ENCODE measurements at places on chromosomes 1 and 21.

DNA sequence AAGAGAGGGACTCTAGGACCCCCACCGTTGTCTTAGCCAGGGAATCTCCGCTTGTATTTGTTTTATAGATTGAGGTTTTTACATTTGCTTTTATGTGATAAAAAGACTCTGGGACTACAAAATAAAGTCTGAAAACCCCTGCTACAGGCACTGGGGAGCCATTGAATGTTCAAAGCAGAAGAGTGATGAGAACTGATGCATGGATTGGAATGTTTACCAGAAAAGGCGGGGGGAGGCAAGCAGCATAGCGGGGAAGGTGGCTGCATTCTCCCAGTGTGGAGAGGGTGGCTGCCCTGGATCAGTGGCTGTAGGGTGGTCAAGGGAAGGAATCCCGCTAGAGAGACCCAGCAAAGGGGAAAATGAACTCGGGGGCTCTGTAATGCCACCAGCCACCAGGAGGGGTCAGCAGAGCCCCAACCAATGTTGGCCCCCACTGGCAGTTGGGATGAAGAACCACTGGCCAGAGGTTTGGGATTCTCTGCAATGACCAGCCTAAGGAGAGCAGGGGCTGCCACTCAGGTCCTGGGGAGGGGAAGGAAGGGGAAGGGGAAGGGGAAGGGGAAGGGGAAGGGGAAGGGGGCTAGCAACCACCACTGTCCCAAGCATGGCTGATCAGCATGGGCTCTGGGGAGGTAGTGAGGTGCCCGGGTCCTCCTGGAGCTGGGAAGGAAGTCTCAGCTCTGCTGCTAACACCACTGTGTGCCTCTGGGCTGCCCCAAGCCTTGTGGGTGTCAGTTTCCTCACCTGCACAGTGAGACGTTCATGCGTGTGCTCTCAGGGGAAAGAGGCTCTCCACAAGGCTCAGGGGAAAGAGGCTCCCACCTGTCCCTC is 19.2 kb upstream of the PEF1 start:
- DNase-seq, result peak; percentile 71

GRCh38 chr1:12157366-12158231 is 9.2 kb upstream of the TNFRSF1B start:
- peak; percentile 65 for DNase-seq

- no peak for DNase-seq
Observed at GRCh38 chr1:54377040-54377691, 29.0 kb downstream of the SSBP3 start.

GRCh38 chr1:8059161-8059622 is 33.1 kb upstream of the ERRFI1 start:
- DNase-seq, result no peak

DNA sequence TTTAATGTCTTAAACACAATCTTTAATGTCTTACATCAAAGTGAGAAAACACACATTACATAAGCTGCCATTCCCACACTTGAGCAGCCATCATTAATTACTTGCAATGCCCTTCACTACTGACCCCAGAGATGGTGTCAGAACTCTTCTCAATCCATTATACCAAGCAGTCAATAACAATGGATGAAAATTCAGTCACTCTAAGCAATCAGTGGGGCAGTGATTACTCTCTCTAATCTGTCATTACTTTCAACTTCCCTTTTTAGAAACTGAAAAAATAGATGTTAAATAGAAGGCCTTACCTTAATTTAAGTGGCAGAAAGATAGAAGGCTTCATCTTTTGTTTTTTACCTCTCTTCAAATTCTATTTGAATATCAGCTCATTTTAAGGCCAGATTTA is 9.7 kb upstream of the FRRS1 start:
- no peak for DNase-seq

DNA sequence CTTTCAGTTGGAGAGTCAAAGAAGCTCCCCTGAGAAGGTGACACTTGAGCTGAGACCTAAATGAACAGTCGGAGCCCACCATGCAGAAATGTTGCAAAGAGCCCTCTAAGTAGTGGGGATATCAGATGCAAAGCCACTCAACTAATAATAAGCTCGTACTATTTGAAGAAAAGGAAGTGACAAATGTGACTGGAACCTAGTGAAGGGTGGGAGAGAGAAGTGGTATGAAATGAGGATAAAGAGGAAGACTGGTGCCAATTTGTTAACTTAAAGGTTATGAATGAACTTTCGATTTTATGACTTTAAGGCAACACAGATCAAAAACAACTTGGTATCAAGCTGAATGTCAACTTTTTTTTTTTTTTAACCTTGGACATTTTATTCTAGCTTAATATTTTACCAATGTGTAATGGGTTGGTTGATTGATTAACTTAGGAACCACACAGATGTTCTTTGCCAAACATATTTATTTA is 14.7 kb downstream of the LYPLAL1 start:
- no peak for DNase-seq

DNA sequence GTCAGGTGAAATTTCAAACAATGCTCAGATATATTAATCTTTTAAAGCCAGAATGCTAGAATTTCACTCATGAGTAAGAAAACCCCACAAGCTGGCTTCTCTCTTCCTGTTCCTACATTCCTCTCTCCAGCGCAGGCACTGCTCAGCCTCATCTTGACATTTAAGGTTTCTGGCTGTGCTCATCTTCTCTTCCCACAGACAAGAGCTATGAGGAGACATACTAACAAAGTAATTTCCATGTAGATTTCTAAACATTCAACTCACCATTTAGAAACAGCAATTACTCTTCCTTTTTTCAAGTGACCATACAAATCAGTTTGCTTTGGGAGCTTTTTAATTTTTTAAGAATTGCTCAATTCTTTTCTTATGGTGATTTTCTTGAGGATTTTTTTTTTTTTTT is 7.8 kb upstream of the LRRC8D start:
- no peak for DNase-seq

DNA sequence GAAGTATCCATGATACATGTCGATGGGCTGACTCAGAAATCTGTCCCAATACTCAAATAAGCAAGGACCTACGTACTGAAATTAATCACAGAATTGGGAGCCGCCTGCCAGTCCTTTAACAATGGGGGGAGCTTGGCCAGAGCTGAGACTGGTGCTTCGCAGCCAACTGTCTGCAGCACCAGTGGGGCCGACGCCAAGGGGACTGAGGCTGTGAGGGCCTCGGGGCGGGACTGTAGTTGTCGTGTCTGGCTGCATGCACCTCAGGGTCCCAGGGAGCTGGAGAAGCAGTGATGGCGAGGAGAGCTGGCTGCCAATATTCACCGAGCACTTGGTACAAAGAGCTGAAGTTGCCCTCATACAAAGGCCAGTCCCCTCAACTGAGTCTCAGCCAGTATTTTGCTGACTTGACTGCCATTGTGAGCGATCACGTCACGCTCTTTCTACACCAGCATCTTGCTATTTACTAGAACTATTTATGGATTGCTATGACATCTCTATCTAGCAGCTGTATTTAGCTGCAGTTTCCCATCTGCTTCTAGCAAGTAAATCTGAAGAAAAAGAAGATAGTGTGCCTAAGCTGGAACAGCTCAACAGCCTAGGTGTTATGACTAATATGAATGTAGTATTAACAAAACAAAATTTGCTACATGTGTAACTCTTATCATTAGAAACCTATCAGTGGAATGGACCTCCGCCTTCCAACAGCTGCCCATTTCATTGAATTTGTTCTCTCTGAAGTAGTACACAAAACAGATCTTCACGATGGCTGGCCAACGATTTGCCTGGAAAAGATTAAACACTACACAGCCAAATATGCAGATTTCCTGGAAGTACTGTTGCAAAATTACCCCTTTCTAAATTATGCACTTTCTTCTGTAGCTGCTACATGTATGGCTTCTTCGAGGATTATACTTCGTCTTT is 29.1 kb downstream of the EVI5 start:
- no peak for DNase-seq

DNA sequence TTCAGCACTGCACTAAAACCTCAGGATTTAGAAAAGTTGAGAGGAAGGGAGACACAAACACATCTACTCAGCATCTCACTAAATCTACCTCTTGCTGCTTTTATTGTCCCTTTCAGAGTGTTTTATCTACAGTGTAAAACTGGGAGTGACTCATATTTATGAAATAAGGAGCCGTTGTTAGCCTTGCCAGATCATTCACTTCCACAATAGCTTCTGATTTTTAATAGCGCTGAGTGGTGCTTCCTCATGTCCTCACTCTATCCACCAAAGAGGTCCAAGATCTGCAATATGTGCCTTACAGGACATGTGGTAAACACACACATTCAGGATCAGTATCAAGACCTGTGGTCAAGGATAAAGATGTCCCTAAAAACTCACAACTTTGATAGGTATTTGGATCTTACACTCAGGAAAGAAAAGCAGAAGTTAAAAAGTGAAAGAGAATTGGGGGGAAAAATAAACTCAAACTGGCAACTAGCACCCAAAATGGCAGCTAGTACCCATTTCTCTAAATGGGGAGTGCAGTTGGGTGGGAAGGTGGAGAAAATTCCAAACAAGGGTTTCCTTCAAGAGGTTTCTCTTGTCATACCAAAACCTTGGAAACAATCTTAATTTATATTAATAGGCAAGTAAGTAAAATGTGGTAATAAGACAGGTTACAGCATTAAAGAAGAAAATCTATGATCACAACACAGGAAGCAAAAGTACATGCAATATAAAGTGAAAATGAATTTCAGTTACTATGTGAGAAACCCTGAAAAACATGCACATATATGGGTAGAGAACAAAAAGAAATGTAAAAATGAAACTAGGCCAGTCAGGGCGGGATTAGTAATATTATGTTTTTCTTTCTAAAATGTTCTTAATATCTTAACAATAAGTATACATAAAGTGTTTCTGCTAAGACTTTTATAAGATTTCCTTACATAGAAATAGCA is 15.9 kb downstream of the DUSP10 start:
- DNase-seq, result no peak

DNA sequence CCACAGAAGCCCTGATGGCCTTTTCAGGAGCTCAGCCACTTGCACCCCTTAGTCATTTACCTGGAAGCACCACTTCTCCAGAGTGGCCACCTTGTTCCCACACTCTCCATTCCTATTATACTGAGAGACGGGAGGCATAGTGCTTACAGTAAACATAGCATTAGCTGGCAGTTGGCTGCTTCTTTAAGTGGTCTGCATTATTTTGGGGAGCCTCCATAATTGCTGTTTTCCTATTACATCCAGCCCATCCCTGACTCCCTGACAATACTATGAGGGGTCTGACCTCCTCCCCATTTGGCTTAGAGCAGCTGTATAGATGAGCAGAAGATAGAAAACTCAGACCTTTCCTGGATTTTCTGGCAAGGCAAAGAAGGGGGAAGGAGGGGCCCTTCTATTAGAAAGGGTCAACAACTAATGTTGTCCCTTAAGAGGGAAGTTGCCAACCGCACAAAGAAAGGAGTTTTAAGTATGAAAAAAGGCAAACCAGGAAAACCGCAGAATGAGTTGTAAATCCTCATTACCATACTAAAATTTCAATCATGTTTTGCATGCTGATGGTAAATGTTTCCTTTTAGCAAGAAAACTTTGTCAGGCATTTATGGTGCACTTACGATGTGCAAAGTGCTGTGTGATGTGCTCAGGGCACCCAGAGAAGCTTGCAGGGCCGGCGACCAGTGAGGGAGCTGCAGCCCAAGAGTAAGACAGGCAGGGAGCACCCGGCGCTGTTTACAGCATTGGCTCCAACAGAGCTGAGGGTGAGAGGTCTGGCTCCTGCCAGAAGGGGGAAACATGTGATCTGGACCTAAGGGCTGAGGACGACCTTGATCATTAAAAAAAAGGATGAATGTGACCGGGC is 167.3 kb downstream of the ZZZ3 start:
- DNase-seq, result no peak

DNA sequence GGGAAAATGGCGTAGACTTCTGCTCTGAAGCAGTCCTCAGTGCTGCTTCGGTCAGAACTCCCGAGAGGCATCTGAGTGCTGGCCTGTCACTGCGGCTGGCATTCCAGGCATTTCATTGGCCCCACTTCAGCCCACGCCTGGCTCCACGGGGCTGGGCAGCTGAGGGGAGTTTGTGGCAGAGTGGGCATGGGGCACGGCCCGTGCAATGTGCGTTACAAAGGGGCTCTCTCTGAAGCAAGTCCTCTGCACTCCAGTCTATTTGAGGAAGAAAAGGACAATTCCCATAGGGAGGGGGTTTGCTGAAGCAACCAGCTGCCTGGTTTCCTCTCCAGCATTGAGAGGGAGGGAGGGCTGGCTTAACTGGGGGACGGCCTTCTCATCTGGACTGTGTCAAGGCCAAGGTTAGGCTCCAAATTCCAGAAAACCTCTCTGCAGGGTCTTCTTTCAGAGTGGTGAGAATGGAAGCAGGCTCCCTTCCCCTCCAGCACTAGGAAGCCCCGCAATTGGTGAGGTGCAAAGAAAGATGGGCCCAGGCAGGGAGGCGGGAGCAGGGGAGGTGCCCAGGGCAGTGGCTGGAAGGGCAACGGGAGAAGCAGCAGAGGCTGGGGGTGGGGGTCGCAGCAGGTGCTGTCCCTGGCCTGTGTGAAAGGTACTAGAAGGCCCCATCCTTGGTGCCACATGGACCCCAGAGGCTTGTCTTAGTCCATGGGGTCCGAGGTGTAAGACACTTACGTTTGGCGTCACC is 21.1 kb upstream of the GPR157 start:
- DNase-seq, result no peak

GRCh38 chr1:58456470-58456869 is 90.1 kb downstream of the OMA1 start:
- no peak for DNase-seq

DNA sequence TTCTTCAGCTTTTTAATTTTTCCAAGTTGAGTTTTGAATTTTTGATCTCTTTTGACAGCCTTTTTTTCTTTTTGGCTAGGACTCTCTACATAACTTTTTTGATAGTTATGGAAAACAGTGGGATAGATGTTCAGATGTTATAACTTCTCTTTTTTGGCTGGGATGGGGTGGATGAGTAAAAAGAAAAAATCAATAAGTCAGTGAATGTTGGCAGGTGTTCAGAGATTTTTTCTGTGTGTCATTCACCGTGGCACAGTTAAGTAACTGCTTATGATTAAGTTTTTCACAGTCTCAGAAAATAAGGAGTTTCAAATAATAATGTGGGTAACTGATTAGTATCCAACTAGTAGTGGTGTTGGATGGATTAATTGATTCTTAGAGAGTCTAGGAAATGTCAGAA is 24.0 kb downstream of the HS2ST1 start:
- no peak for DNase-seq

- no peak for DNase-seq
Observed at GRCh38 chr1:52264530-52265115, 101.4 kb downstream of the CC2D1B start.

DNA sequence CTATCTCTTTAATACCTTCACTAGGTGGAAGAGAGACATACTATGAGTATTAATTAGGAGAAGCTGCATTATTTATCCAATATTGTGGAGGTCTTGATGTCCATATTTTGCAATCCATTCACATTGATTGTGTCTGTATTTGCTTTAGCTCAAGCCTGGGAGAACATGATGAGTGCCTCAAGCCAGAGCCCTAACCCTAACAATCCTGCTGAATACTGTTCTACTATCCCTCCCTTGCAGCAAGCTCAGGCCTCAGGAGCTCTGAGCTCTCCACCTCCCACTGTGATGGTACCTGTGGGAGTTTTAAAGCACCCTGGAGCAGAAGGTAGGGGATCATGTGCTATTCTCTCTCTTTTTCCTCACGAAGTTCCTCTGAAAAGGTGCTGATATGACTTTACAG is 99.5 kb downstream of the CC2D1B start:
- DNase-seq, result no peak

All from activated CD4-positive, alpha-beta T cell treated with anti-CD3 and anti-CD28 coated beads for 36 hours (primary cell).